Cerebellum (tissue), 4 donors: ENCODE measurements at places on chromosomes 3 and 15. TPM values are rescaled to one million over a fixed set of nuclear protein-coding genes. Genes with fewer than 3 reads are reported as not detected.

DNA sequence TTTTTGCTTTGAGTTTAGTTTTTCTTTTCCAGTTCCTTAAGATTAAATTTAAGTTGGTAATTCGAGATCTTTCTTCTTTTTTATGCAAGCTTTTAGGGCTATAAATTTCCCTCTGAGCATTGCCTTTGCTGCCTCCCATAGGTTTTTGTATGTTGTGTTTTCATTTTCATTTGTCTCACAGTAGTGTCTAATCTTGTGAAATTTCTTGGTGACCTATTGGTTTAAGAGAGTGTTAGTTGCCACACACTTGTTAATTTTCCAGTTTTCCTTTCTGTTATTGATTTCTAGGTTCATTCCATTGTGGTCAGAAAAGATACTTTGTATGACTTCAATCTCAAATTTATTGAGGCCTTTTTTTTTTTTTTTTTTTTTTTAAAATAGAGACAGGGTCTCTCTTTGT, 18.3 kb upstream of the IL20RB start:
- no peak for DNase-seq

DNA sequence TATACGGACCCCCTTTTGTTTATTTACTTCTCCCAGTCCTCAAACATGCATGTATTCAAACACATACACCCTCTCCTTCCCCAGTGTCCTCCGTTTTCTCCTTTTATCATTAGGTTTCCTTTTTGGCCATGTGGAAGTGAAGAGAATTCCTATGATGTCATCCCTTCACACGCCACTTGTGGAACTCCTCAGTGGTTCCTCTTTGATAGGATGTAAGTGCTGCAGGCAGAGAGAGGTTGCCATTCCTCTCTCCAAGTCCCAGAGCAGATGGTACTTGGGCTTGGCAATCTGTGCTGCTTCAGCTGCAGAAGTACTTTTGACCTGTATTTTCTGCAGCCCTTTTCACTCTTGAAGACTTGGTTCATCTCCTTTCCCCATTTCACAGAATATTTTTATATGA, 32.9 kb upstream of the CRTC3 start:
- DNase-seq: peak; percentile 47

Gene LCTL
- total RNA-seq: not detected

Gene SOX2
- 59.1 TPM for total RNA-seq

- DNase-seq: no peak
Observed at GRCh38 chr3:23937296-23937695, 7.8 kb upstream of the NR1D2 start.

DNA sequence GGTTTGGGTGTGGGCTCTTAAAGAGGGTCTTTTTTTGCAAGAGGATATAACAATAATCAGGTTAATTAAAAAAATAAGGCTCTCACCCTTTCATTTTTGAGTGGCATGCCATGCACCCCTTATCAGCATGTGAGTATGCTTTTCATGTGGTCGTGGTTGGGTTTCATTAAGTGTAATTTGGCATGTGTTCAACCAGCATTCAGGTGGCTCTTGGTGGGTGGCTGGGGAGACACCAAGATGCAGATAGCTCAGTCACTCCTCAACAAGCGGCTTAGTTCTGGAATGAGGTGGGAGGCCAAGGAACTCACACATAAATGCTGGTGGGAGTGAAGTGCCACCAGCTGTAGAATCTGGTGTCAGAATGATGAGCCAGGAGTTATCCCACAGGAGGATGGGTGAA, 66.8 kb downstream of the FLNB start:
- DNase-seq: no peak

Gene CNBP
- total RNA-seq: 127 TPM

- DNase-seq: no peak
Observed at GRCh38 chr15:100187677-100188076, 154.1 kb downstream of the ADAMTS17 start.
